Fibroblast of the aortic adventitia (primary cell): ENCODE measurements at places on chromosomes 11 and 22.
A peak's percentile ranks its signal among the peaks of the same experiment; 100 is the strongest.

DNA sequence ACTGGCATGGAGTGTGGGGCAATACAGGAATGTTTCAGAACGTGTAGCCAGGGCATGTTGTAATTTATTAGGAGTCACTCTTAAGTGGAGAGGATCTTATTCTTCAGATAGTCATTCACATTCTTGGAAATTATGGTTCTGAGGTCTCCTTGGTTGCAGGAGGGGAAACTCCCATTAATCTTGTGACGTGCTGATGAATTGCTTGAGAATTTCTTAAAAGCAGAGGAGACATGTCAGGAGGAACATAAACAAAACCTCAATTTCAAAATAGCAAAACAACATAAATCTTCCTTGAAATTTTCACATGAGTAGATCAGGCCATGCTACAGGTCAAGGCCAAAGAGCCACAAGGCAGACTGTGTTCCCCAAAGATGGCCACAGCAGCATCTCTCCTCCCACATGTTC, 50.4 kb downstream of the ADM start:
- DNase-seq: peak; percentile 61

DNA sequence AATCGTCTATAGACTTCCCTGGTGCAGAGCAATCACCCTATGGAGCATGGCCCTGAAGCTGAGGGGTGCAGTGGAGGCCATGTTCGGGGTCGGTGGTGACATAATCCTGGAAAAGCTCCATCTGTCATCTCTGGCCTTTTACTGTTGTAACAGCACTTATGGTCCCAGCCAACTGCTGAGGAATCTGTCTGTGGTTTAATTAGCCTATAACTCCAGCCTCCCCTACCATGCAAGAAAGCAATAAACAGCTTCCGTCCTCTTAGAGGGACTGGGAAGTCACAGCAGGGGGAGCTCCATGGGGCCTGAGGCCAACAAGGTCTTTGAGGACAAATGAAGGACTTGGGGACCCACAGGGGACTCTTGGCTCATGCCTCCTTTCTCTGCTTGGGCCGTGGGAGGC, 159.1 kb upstream of the NECTIN1 start:
- DNase-seq: no peak

GRCh38 chr11:114466742-114467141, 27.5 kb downstream of the REXO2 start:
- DNase-seq: no peak

- no peak for DNase-seq
These were observed 31.2 kb upstream of the P2RY2 start for GRCh38 chr11:73186886-73187285.

DNA sequence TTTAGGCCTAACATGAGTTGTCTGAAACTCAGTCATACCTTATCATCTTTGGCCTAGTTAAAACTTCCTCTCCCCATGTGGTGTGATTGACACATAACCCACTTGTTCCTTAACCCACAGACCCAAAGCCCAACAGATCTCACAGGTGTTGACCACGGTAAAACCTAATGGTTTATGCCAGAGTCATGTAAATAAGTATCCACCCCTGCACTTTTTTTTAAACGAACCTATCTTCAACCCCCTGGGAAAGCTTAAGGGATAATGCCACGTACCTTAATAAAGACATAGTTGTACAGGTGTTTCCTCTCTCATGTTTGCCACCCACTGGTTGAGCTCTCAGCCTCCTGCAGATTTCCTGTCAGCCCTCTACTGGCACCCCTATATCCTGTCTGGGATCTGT, 709.3 kb upstream of the CCDC179 start:
- DNase-seq: no peak

DNA sequence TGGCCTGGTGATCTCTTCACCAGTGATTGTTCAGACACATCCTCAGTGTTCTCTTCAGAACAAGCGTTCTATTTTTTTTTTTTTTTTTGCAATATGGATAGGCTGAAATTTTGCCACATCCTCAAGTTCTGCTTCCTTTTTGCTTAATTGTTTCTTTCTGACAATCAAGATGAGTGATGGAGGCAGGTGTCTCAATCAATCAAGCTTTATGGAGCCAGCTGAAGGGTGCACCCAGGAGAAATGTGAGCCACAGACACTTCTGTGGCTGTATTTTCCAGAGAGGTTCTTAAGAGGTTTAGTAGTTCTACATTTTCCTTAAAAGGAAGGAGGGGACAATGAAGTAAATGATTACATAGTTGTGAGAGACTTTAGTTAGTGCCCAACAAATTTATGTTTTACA, 43.9 kb upstream of the ASPHD2 start:
- no peak for DNase-seq

DNA sequence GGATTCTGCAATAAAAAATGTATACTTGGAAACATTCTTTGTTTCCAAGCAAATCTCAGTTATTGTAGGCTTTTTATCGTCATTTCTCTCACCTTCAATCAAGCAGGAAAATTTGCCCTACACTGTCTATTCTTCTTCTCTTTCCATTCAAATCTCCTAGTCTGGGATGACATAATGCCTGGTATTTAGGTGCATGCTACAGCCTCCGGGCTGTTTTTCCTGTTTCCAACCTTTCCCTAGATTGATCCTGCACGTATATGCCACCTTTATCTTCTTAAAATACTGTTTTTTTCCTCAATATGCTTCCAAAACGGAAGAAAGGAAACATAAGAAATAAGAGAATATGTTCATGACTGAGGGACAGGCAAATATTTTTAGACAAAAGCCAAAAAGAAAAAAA, 249.1 kb upstream of the UBASH3B start:
- no peak for DNase-seq

DNA sequence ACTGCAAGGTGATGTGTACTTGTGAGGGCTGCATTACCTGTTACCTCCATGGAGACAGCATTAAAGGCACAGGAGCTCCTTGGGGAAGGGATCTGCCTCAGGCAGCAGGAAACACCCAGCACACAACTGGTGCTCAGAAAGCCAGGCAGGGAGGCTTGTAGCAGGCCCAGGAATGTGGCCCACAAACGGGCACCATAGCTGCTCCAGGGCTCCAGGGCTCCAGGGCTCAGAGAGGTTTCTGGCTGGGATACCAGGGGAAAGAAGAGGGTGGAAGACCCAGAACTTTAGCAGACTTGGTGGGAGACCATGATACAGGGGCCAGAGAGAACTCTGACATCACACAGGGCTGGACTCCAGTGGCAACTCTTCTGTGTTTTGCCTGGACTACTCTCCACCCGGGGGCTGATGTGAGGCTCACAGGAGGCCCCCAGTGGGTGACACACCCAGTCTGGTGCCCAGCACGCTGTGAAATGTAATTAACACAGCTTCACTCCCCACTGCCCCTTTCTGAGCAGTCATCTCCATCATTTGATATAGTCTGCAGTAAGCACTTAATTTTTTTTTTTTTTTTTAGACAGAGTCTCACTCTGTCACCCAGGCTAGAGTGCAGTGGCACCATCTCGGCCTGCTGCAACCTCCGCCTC, 14.7 kb upstream of the SULT4A1 start:
- DNase-seq: no peak

DNA sequence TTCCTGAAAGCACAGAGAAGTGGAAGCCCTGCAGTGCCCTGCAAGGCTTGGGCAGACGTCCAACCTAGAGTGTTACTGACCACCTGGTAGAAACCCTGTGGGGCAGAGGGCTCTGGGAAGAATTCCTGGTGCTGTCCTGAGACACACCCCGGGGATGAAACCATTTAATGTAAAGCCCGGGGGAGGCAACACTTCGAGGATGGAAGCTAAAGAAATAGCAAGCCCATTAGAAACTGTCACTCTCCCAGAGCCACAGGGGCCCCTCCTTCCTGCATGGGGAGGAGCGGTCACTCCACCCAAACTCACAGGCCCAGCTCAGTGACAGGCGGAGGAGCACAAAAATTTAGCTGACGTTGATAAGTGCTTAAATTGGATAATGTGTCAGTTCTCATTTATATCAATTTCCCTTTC, 57.6 kb downstream of the NRXN2 start:
- no peak for DNase-seq

DNA sequence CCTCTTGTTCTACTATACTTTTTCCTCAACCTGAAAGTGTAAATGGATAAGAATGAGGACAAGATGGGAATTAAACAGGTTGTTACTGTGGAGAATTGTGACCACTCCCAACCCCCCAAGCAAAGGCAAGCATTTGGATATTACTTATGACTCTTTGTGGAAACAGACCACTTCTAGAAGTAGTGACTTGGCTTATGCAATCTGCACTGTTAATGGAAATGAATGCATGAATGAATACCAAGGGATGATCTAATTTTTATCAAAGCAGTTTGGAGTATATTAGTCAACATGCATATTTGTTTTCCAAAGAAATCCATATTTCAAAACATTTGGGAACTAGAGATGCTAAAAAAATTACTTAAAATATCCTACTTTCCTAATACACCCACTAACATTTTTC, 35.3 kb downstream of the AMOTL1 start:
- DNase-seq: peak; percentile 53

- DNase-seq: peak; percentile 2
These were observed at the start of gene MS4A15 for GRCh38 chr11:60756307-60757032. Gene MS4A15 (plus strand): TSS chr11:60756867. CDS start chr11:60763734, 6,867 bp downstream.

DNA sequence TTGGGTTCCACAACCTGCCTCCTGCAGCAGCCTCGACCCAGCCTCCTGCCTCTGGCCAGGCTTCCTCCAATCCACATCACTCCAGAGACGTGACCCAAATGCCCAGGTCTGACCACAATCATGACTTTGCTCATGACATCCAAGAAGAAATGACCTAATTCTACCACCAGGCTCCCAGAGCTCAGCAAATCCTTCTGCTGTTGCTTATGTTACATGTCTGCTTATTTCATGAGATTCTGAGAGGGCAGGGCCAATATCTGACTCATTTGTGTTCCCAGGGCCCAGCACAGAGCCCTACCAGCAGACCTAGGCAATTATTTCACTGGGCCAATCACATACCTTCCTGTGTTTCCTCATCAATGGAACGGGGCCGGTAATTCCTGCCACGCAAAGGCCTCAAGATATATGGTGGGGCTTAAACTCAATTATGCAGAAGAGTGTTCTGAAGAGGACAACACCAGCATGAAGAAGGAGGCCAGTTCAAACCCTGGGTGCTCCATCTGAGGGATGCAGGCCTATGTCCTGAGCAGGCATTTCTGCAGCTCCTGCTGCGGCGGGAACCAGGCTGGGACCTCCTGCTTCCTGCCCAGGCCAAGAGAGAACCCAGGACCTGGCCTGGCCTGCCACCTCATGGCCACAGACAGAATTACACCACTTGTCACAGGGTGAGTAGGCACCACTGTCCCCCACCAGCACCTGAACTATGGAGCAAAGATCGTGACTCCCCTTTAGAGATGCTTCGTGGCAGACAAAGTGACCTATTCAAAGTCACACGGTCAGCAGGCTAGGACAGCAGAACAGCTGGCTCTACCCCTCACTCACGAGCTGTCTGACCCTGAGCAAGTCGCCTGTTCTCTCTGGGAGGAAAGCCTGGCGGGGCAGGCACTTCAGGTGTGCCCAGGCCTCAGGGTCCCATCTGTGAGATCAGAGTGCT, 5.9 kb downstream of the CENPM start:
- DNase-seq: peak; percentile 93

DNA sequence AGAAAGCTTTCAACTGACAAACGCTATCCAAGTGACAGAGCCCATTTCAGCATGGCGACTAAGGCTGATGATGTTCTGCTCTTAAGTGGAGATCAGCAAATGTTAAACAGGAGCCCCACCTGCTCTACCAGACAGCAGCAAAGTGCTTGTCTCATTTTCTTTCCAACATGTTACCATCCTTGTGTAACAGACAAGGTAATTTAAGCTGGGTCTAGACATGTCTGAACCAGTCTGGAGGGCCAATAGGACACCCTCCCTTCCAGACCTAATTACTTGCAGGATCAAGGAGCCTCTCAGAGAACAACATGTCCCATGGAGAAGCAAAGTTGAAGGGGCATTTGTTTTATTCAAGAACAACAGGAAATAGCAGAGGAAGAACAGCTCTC, 3.9 kb upstream of the LMO2 start:
- no peak for DNase-seq

DNA sequence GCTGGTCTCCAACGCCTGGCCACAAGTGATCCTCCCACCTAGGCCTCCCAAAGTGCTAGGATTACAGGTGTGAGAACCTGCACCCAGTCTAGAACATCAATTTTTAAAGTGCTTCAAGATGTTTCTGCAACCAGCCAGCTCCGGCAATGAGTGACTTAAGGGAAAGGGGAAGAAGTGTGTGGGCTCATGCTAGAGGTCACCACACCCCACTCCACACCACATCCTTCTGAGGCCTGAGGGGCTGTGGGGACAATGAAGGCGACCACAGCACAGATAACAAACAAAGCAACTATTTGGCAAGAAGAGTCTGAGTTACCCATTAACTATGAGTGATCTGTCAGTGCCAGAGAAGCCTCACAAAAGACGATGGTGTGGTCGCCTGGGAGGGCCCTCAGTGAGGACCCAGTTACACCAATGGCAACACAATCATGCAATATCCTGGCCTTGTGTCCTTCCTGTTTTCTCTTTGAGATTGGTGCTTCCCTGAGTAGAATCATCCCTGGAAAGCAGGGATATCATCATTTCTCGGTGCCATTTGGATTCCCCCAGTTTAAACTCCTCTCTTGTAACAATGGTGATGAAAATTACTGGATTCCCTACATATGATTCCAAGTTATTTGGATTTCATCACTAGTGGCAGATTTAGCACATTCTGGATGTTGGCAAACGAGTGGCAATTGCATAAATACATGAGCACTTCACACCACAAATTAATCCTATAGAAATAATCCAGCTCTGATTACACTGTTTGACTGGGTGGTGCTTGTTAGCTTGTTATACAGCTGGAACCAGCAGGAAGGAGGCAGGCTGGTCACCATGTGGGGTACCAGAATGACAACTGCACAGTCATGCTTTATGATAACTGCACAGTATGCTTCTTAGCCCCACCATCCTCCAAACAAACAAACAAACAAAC, 18.4 kb downstream of the ABTB2 start:
- DNase-seq: peak; percentile 34

- DNase-seq: no peak
These were observed 37.5 kb downstream of the PDHX start for GRCh38 chr11:34953955-34954354.

- DNase-seq: no peak
These were observed 243.0 kb downstream of the CTTN start for GRCh38 chr11:70641369-70641768.

DNA sequence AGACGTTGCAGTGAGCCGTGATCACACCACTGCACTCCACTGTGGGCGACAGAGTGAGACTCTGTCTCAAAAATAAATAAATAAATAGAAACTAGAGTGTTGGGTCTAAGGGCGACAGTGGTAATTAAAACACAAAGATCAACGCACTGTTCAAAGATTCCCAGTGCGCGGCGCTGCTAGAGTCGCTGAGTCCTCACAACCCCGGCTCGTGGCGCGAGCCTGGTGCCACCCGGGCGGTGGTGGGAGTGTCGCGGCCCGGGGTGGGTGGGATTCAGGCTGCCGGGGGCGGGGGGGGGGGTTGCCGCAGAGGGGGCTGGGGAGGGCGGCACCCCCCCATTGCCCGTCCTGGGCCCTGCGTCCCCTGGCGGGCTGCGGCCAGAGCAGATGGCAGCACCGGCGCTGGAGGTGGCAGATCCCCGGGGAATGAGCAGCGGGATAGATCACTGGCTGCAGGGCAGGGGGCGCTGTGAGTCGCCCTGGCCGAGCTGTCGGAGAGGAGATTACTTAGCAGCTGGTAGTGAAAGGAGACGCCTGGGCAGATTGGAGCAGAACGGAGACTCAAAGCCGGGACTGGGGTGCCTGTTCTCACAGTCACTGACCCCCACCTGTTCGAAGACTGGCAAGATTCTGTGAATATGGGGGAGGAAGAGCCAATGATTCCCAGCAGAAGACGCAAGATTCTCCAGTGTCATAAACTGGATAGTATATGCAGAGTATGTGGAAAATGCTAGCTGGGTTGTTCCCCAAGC, 30.2 kb upstream of the APOBEC3A start:
- DNase-seq: peak; percentile 29

- DNase-seq: no peak
These were observed 5.4 kb downstream of the CSRP3 start for GRCh38 chr11:19196432-19196831.
